ENCODE measurements at places on chromosomes 1 and 21. TPM values are rescaled to one million over a fixed set of nuclear protein-coding genes. Genes with fewer than 3 reads are reported as not detected.

CLCA4 gene
- not detected for total RNA-seq

TFF1 gene
- total RNA-seq, result not detected

CYB561D1 gene
- 8.9 TPM for total RNA-seq

KAZN gene
- total RNA-seq, result 26.9 TPM

All from mesenteric fat pad (tissue), 1 donor.